Transverse colon (tissue), 4 donors: ENCODE measurements at places on chromosomes 16 and 17. TPM values are rescaled to one million over a fixed set of nuclear protein-coding genes. Genes with fewer than 3 reads are reported as not detected.

DNA sequence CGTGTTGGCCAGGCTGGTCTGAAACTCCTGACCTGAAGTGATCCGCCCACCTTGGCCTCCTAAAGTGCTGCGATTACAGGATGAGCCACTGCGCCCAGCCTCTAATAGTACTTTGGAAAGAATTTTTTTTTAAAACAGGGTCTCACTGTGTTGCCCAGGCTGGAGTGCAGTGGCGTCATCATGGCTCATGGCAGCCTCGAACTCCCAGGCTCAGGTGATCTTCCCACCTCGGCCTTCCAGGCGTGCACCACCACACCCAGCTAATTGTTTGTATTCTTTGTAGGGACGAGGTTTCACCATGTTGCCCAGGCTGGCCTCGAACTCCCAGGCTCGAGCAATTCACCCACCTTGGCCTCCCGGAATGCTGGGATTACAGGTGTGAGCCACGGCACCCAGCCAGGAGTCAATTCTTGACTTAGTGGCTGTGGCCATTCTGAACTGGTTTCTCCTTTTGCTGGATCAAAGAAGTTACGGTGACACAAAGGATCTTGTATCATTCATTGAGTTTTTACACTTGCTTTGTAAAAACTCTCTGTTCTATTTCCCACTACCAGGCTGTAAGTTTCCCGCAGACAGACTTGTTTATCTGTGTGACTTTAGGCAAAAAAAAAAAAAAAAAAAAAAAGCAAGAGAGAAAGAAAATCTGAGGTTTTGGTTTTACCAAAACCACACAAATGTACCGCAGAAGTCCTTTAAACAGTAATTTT, 12.7 kb upstream of the COTL1 start:
- DNase-seq: no peak

Gene ITGAL
- 33.7 TPM for total RNA-seq

- peak; percentile 58 for DNase-seq
These were observed 86.6 kb upstream of the DNAH9 start for GRCh38 chr17:11511696-11512095.

Gene TAT
- total RNA-seq: 3.4 TPM

Gene KRTAP1-5
- not detected for total RNA-seq

GRCh38 chr16:27345201-27345600, 31.4 kb downstream of the IL4R start:
- DNase-seq: no peak

DNA sequence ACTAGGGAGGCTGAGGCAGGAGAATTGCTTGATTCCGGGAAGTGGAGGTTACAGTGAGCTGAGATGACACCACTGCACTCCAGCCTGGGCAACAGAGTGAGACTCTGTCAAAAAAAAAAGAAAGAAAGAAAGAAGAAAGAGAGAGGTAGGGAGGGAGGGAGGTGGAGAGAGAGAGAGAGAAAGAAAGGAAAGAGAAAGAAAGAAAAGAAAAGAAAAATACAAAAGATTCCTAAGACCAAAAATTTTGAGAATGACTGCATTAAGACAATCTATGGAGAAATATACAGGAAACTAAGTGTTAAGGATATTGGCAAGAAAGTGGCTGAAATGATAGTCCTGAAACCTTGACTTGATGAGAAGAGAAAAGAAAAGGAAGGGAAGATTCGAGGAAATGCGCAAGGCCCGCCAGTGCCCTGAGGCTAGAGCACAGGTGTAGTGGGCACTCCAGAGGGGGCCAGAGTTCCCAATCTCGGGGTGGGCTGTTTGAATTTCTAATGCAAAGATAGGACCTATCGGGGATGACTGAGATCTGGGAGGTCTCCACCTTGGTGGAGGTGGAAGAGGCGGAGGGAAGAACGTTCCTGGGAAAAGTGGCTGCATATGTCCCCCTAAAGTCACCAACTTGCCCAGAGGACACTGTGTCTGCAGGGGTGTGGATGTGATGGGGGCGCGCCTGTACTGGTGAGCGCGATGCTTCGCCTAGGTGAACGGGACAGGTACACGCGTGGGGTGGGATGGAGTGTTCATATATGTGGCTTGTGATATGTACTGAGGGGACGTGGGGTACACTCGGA, 654 bp upstream of the SCNN1B start:
- no peak for DNase-seq

DNA sequence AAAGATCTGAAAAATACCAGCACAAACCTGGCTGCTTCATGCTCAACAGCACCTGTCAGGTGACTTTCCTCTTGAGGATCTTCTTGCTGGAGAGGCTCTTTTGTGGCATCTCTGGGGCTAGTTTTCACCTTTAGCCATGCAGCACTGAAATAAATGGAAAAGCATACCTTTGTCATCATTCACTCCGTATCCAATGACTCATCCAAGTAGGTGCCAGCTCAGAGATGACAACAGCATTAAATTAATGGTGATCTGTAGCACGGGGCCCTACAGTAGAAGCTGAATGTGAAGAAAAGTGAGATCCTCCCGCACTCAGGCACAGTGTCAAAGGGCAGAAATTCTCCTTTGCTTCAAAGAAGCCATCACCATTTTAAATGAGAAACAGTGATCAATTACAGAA, 32.2 kb downstream of the KIAA0753 start:
- no peak for DNase-seq

GRCh38 chr16:88830258-88830657, 18.5 kb upstream of the APRT start:
- DNase-seq: peak; percentile 41

Gene GNAO1
- total RNA-seq: 7.3 TPM

GRCh38 chr17:42548070-42548837, 4.5 kb upstream of the HSD17B1 start:
- DNase-seq: peak; percentile 93

DNA sequence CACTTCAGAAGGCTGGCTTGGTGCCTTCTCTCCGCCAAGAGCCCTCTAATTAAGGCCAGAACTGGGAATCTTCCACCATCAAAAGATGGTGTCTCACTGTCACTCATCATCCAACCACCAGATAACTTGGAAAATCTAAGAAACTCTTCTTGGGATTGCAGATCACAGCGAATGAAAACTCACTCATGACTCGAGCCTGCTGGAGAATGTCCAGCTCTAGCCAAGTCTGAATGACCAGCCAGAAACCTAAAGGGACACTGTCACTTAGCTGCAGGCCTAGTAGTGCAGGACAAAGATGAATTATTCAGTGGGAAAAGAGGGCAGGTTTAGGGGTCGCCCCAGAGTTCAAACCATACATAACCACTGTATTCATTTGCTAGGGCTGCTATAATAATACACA, 107.8 kb downstream of the XYLT1 start:
- no peak for DNase-seq

Gene CFAP97D1
- total RNA-seq: not detected

Gene CSH1
- total RNA-seq: not detected

Gene KRT39
- total RNA-seq: not detected

GRCh38 chr17:34095106-34095505, 160.0 kb upstream of the CCL2 start:
- no peak for DNase-seq

GRCh38 chr17:82346342-82347300, 12.4 kb upstream of the TEX19 start:
- no peak for DNase-seq

GRCh38 chr17:55201308-55201932, 63.3 kb upstream of the HLF start:
- DNase-seq: no peak
